ENCODE measurements at places on chromosomes 16 and 17.

GRCh38 chr17:74757502-74757901, 9.1 kb downstream of the NHERF1 start:
- no peak for DNase-seq

DNA sequence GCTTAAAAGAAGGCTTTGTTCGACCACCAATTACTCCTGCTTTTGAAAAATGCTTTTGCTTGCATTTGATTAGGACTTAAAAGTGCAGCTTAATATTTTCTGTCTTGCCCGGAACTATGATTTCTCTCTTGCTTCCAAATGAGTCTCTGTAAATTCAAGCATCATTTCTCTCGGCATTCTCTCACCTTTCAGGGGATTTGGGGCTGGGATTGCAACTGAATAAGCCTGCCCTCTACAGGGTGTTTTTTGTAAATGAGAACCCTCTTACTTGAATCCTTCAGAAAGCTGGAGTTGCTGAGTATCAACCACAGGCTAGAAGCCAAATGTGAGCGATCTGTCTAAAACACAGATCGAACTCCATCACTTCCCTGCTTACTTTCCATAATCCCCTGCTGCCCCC, 234.6 kb downstream of the TMEM114 start:
- DNase-seq = no peak

DNA sequence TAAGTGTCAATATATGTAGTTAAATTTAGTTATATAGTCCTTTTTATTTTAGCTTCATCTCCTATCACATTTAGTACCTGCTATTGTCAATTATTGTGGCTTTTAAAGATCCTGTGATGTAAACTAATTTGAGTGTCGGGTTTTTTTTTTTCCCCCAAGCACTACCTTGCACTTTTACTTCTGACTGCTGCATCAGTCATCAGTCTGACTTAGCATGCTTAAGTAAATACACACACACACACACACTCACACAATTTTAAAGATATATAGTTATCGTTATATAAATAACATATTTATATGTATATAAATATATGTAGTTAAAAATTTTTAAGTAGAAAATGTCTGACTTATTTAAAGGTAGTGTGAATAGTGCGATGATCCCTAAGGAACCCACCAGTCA, 127.2 kb downstream of the BCAS3 start:
- DNase-seq = no peak

- no peak for DNase-seq
Observed at GRCh38 chr17:45220079-45220478, 1.6 kb upstream of the FMNL1 start.

DNA sequence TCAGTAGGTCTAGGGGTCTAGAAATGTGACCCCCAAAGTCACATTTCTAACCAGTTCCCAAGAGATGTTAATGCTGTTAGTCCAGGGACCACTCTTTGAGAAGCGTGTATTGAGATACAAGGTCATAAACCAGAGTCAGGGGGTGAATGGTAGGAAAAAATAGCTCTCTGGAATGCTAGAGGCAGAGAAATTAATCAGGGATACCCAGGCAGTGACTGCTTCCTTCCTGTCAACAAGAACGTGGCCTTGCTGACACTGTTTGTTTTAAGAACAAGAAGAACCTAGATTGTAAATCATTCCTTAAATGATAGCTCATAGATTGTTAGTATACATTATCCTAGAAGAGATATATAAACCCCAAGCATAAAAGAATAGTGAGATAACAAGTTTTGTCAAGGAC, 43.8 kb downstream of the PITPNM3 start:
- DNase-seq = no peak

DNA sequence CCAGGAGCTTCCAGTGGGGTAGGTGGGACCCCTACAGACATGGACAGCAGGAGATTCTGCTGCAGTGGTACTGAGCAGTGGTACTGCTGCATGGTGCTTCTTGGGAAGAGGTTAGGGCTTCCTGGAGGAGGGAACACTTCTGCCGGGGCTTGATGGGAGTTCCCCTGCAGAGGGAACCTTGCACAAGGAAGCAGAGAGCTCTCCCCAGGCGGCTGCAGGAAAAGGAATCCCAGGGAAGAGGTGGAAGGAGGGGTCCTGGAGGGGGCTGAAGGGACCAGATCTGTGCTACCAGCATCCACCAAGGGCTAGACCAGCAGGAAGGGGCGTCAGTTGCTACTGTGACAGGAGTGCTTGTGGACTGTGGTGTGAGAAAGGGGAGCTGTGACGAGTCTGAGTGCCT, 10.6 kb downstream of the RIPOR1 start:
- DNase-seq = no peak

GRCh38 chr17:14340857-14341754, 40.2 kb downstream of the HS3ST3B1 start:
- DNase-seq = no peak

GRCh38 chr17:48577946-48578615, at the start of gene HOXB4:
HOXB4 (minus strand) TSS chr17:48578350; CDS start chr17:48578319, 31 bp downstream.
- DNase-seq = peak; percentile 65

GRCh38 chr16:67641779-67642708, 2.9 kb upstream of the CARMIL2 start:
- DNase-seq = no peak

- no peak for DNase-seq
Observed at GRCh38 chr17:9324864-9325263, 250.8 kb downstream of the STX8 start.

DNA sequence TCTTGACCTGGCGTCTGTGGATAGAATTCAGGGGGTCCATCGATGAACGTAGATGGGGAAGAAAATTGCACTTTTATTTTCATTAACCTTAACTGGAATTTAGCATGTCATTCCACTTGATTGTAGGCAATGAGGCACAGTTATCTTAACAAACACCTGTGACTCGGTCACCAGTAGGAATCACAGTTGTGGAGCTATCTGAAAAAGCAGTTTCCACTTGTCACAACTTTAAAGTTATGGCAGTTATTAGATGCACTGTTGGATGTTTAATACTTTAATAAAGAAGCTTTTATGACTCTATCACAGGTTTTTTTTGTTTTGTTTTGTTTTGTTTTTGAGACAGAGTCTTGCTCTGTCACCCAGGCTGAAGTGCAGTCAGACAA, 83.7 kb upstream of the LGALS9 start:
- no peak for DNase-seq

DNA sequence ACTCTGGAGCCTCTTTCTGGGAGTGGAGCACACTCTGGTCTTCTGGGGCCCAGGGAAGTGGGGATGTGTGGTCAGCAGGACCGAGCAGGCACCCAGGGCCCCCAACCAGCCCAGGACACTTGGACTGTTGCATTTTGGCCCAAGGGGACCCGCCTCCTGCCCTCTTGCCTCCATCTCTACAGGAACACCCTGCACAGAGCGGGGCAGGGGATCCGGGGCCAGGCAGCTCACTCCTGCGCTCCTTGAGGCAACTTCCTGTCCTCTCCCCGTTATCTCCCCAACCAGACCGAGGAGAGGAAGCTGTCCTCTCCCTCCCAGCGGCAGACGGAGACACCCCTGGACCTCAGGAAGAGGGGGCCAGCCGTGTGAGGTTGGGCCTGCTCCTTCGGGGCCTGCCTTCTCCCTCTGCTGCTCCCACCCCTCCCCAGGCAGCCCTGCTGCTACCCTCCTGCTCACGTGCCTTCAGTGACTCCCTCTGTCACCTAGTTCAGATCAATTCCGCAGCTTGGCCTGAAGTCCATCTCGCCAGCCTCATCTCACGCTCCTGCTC, 10.0 kb upstream of the ATP2A3 start:
- no peak for DNase-seq

DNA sequence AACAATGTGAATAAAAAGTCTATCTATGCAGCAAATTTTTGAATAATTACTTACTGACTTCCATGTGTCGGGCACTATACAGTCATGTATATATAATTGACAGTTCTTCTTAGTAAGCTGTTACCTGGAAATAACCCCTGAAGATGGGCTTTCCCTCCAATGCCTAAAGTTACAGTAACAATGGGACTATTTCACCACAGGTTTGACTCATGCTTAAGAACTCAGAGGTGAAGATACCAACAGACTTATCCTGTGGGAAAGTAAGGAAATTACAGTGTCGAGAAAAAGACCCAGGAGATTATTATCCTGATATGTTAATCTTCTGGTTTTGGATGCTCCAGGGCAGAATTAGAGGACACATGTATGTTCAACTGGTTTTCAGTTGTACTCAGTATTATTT, 601.5 kb upstream of the SOX9 start:
- DNase-seq = no peak

- no peak for DNase-seq
Observed at GRCh38 chr16:87033021-87033471, 284.1 kb downstream of the C16orf95 start.

GRCh38 chr16:69890892-69891282, 60.2 kb upstream of the CLEC18A start:
- no peak for DNase-seq

GRCh38 chr17:12250973-12251372, 230.3 kb downstream of the MAP2K4 start:
- no peak for DNase-seq

- DNase-seq = no peak
Observed at GRCh38 chr16:69845181-69845580, 83.0 kb downstream of the WWP2 start.

DNA sequence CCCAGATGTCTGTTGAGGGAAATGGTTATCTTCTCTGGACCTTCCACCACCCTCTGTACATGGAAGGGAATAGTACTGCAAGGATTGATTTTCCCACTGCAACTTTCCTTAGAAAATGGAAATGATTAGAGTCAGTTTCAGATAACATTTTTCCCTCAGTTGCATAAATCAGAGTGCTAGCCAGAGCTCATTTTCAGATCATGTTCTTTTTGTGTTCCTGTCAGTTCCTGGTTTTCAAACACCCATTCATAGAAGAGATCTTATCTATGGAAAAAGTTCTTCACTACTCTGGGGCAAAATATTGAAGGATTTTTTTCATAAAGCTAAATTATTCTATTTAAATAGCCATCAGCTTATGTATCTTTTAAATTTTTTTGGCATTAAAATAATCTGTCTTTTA, 11.7 kb upstream of the COX10 start:
- DNase-seq = no peak

DNA sequence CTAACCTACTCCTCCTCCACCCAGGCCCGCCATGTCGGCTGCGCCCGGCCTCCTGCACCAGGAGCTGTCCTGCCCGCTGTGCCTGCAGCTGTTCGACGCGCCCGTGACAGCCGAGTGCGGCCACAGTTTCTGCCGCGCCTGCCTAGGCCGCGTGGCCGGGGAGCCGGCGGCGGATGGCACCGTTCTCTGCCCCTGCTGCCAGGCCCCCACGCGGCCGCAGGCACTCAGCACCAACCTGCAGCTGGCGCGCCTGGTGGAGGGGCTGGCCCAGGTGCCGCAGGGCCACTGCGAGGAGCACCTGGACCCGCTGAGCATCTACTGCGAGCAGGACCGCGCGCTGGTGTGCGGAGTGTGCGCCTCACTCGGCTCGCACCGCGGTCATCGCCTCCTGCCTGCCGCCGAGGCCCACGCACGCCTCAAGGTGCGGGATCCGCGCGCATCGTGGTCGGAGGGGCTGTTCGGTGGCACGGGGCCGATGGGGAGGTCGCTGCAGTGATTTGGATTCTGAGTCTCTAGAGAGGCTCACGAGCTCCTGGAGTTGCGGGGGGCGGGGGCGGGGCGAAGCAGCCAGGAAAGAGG, 878 bp downstream of the TRIM72 start:
- DNase-seq = no peak

DNA sequence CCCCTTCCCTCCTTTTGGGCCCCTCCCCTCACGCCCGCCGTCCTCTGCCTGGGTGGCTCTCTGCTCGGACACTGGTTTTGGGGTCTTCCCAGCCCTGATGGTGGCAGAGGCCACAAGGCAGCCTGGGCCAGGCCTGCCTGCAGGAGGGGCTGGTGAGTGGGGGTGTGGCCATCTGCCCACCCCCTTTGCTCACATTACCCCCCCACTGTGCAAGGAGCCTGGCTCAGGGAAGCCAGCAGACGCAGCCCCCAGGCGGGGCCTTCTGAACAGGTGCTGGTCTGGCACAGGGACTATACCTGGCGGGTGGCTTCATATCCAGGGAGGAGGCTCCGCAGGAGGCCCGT, 10.7 kb upstream of the ZFPM1 start:
- DNase-seq = no peak

GRCh38 chr17:10631048-10631700, 25.9 kb downstream of the MYH3 start:
- DNase-seq = peak; percentile 20

- no peak for DNase-seq
Observed at GRCh38 chr17:9360677-9361081, 214.9 kb downstream of the STX8 start.

DNA sequence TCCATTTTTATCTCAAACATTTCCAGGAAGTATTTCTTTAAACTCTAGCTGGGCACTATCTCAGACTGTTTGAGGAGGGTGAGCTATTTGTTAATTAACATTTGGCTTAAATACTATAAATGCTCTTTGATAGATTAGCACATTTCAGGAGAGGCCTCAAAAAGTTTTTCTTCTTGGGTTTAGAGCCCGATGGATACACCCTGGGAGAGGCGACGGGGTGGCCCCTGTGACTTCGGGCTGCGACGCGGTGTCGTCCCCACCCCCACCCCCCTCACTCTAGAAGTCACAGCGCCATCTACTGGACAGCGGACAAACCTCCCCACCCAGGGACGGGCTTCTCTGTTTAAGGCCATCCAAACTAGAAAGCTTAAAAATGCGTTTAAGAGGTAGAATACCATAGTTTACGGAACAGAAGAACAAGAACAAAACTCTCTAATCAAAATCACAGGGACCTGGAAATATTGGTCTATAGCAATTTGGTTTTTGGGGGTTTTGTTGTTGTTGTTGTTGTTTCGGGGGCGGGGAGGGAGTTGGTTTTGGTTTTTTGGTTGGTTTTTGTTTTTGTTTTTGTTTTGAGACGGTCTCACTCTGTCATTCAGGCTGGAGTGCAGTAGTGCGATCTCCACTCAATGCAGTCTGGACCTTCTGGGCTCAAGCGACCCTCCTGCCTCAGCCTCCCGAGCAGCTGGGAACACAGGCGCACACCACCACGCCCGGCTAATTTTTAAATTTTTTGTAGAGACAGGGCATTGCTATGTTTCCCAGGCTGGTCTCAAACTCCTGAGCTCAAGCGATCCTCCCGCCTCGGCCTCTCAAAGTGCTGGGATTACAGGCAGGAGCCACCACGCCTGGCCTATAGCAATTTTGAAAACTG, 254.4 kb downstream of the C16orf95 start:
- peak; percentile 89 for DNase-seq

- peak; percentile 99 for DNase-seq
Observed at GRCh38 chr17:74748529-74749278, at the start of gene NHERF1. NHERF1 (plus strand) TSS chr17:74748628; CDS start chr17:74748847, 219 bp downstream.

GRCh38 chr17:7558544-7559319, at the start of gene TNFSF13:
TNFSF13 (plus strand) TSS chr17:7558750; CDS start chr17:7559040, 290 bp downstream.
- peak; percentile 46 for DNase-seq

- DNase-seq = peak; percentile 75
Observed at GRCh38 chr17:82019690-82020571, 2.7 kb downstream of the CENPX start.

- DNase-seq = no peak
Observed at GRCh38 chr17:27502526-27503324, 46.5 kb downstream of the KSR1 start.

- DNase-seq = no peak
Observed at GRCh38 chr16:67961551-67961957, 6.9 kb downstream of the SLC12A4 start.

DNA sequence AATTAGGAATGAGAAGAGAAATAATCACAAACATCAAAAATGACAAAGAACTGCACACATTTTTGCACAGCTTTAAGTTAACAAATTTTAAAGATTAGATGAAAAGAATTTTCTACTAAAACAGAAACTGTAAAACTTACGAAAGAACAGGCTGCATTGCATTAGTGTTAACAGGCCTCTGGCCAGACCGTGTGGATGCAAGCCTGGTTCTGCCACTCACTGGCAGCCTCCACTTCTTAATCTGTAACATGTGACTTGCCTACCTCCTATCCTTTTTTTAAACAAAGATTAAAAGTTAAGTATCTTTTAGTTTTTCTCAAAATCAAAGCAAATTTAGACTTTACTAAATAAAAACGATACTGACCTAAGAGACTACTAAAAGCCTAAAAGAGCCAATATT, 37.5 kb downstream of the CREBBP start:
- DNase-seq = peak; percentile 37
